ENCODE measurements at places on chromosomes 7 and 10.

- no peak for DNase-seq
Measured at GRCh38 chr7:111475959-111476358, 86.3 kb downstream of the IMMP2L start.

DNA sequence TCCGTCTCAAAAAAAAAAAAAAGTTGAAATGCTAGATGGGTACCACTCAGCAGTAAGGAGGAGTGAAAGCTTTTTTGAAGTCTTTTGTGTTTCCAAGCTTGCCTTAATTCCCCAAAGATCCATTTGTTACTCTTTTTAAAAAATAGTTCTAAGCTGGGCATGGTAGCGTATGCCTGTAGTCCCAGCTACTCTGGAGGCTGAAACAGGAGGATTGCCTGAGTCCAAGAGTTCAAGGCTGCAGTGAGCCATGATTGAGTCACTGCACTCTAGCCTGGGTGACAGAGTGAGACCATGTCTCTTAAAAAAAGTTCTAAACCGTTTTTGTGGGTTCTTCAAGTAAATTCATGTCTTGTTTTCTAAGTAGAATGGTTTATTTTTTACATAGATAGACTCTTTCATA is 5.3 kb downstream of the TBC1D12 start:
- DNase-seq, result no peak

DNA sequence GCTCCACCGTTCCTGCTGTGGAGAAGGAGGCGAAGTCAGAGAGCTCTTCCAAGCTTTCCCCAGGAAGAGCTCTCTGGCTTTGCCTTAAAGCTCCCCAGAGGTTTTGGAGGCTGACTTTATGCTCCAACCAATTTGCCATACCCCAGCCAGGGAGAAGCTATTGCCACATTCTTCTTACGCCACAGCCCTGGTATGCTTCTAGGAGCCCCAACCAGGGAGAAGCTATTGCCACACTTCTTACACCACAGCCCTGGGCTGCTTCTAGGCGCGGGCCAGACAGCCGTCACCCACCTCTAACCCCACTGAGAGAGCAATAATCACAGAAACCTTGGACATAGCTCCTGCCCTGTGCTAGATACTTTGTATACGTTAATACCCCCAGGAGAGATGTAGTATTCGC is 951 bp downstream of the ELOVL3 start:
- no peak for DNase-seq

- DNase-seq, result no peak
Measured at GRCh38 chr7:141356161-141356560, 195.0 kb upstream of the AGK start.

GRCh38 chr7:127751490-127752448 is 99.8 kb downstream of the SND1 start:
- no peak for DNase-seq

- no peak for DNase-seq
Measured at GRCh38 chr10:101974091-101974971, 81.6 kb downstream of the ARMH3 start.

- no peak for DNase-seq
Measured at GRCh38 chr10:29007748-29008610, 280.9 kb upstream of the LYZL1 start.

- DNase-seq, result no peak
Measured at GRCh38 chr10:97025613-97026242, 160.0 kb downstream of the SLIT1 start.

GRCh38 chr10:88228130-88228529 is 355.0 kb downstream of the RNLS start:
- DNase-seq, result no peak

GRCh38 chr7:104625956-104626355 is 297.6 kb downstream of the LHFPL3 start:
- no peak for DNase-seq

- DNase-seq, result no peak
Measured at GRCh38 chr7:91628742-91629141, 251.8 kb downstream of the MTERF1 start.

- DNase-seq, result no peak
Measured at GRCh38 chr7:123485721-123486120, 48.7 kb downstream of the IQUB start.

DNA sequence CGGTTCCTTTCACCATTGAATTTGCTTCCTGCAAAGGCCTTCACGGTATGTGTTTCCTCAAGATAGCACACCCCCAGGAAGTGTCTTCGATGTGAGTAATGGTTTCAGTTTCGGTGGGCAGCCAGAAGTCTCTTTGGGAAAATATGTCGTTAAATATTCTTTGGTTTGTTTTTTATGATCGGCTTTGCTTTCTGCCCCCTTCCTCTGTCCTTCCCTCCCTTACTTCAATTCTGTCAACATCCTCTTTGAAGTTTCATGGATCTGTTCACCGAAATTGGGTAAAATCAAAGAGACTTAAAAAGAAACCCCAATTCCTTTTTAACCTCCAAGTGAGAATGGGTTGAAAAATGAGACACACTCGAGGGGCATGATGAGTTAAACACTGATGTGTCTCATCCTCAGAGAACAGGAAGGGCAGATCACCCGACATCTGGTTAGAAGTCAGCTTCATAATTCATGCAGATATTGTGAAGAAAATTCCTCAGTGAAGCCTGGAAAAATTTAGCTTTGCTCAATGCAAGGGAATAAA is 170.8 kb upstream of the HABP2 start:
- DNase-seq, result no peak

GRCh38 chr10:35359056-35359455 is 22.7 kb downstream of the CCNY start:
- DNase-seq, result no peak

DNA sequence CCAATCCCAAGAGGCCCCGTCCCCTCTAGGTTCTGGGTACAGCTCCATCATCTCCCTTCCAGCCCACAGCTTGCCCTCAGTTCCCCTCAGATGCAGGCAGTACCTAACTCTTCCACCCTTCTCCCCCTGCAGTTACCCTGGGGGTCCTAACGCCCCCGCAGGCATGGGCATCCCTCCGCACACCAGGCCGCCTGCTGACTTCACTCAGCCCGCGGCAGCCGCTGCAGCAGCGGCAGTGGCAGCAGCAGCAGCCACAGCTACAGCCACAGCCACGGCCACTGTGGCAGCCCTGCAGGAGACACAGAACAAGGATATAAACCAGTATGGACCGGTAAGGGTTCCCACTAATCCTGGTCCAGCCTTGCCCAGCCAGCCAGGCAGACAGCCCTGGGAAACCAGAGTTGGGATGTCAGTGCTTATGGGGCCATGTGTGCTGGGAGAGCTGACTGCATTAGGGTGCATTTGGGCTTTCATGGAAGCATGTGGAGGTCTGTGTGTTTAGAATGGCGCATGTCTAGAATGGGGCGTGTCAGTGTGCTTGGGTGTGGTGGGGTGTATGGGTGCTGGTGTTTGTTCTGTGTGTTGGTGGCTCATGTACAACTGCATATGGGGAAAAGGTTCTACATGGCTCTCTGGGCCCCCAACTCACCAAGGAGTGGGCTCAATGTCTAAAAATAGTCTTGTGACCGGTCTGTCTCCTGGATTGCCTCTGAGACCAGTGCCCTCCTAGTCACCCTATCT is 55.1 kb upstream of the PPIF start:
- DNase-seq, result no peak
